ENCODE measurements at places on chromosomes 16 and 17. TPM values are rescaled to one million over a fixed set of nuclear protein-coding genes. Genes with fewer than 3 reads are reported as not detected.

TPSD1 gene
- total RNA-seq: not detected

DNA sequence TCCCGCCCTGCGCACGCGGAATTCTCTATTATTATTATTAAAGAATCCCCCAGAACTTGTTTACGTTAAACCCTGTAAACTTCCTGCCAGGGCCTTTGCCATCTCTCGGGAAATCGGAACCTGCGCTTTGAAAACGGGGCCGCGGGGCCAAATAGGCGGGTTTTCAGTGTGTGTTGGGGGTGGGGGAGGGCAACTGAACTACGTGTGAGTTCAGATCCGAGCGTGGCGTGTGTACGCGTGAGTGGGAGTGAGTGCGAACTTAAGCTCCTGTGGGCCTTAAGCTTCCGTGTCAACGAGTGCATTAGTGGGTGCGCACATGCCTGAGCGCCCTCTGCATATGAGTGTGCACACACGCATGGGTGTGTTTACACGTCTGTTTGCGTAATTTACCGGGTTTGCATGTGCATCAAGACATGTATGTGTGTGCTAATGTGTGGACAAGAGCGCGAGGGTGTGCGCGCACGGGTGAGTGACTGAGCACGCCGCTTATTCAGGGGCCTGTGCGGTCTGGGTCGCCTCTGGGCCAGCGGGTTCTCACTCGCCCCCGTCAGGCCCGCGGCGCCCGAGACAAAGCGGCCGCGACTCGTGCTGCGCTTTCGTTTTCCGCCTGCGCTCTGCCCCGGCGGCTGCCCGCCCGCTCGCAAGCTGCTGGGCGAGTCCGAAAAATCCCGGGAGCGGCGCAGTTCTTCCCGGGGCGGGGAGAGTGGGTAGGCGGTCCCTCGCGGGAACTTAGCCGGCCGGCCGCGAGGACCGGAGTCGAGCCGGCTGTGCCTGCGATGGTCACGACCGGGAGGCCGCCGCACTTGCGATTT, 1.2 kb upstream of the FOXF1 start:
- no peak for DNase-seq

DNA sequence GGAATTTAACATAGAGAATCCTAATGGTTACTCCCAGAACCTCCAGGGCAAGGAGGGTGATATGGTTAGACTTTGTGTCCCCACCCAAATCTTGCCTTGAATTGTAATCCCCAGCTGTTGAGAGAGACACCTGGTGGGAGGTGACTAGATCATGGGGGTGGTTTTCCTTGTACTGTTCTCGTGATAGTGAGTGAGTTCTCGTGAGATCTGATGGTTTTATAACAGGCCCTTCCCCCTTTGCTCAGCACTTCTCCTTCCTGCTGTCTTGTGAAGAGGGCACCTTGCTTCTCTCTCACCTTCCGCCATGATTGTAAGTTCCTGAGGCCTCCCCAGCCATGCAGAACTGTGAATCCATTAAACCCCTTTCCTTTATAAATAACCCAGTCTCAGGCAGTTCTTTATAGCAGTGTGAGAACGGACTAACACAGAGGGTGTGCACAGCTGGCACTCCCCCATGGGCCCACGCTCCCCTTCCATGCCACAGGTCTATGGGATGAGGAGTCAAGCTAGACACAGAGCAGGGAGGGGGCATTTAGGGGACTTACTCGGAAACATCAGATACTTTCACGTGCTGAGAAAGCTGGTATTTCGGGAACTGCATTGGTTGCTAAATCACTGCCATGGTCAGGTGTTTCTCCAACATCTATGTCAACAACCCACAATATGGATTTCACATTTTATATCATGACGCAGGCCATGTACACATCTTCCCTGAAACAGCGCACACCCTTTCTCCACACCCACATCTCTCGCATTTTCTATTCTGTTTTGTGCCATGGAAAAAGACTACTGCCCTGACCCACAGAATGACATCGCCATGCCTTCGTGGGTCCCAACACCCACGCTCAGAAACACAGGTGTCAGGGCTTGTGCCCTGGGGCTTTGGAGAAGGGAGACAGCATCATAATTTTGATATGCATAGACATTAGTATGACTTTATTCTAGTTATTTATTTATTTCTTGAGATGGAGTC, 199.1 kb upstream of the GSE1 start:
- DNase-seq: peak; percentile 38

- DNase-seq: no peak
Observed at GRCh38 chr17:55384643-55385232, 36.9 kb downstream of the MMD start.

GRCh38 chr17:58083491-58084316, 485 bp downstream of the DYNLL2 start:
- peak; percentile 58 for DNase-seq

PRSS33 gene
- total RNA-seq: not detected

GRCh38 chr17:1110541-1110861, 69.3 kb downstream of the ABR start:
- DNase-seq: no peak

OMG gene
- total RNA-seq: not detected

- DNase-seq: no peak
Observed at GRCh38 chr17:69461951-69462369, 47.5 kb downstream of the MAP2K6 start.

- no peak for DNase-seq
Observed at GRCh38 chr17:82970067-82970466, 109.3 kb upstream of the METRNL start.

KRT25 gene
- not detected for total RNA-seq

- DNase-seq: no peak
Observed at GRCh38 chr16:11248133-11248532, 7.9 kb downstream of the SOCS1 start.

- DNase-seq: no peak
Observed at GRCh38 chr16:52488837-52489289, 58.1 kb downstream of the TOX3 start.

CHST5 gene
- total RNA-seq: 0.10 TPM

DNA sequence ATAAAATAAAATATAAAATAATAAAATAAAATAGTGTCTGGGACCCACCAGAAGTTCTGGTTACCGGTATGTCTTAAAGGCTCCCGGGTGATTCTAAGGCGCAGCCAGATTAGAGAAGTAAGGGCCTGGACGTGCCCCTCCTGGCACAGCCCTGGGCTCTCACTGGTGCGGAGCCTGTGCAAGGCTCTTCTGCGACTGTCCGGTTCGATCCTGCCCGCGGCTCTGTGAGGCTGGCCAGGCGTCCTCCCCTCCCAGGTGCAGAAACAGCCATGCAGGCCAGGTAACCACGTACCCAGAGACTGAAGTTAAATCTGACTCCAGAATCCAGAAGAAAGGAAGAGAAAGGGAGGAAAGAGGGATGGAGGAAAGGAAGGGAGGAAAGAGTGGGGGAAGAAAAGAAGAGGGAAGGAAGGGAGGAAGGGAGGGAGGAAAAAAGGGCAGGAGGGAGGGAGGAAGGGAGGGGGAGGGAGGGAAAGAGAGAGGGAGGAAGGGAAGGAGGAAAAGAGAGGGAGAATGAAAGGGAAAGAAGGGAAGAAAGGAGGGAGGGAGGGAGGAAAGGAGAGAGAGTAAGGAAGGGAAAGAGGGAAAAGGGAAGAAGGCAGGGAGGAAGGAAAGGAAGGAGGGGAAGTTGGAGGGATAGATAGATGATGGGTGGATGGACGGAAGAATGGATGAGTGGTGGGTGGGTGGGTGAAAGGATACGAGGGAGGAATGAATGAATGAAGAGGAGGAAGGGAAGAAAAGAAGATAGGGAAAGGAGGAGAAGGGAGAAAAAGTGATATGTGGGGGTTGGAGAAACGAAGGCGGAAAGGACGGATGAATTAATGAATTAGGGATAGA, 42.3 kb downstream of the C16orf82 start:
- no peak for DNase-seq

TMC7 gene
- total RNA-seq: not detected

GRCh38 chr16:8239443-8239842, 350.9 kb downstream of the TMEM114 start:
- DNase-seq: no peak

DNA sequence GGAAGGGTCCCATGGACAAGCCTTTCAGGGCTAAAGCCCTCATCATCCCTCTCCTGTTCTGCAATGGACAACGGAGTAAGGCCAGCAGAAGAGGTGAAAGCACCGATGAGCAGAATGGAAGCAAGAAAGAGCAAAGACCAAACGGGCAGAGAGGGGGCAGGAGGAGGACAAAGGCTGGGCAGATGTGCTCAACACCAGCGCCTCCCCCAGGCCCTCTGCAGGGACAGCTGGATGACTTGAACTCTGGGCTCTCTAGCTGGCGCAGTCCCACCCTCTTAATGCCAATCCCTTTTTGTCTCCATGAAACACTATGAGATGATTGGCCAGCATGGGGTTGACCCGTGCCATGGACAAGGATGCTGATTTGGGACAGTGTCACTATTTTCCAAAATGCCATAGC, 22.0 kb downstream of the ACLY start:
- no peak for DNase-seq

GRCh38 chr16:67245186-67245585, 2.1 kb downstream of the FHOD1 start:
- DNase-seq: no peak

DNA sequence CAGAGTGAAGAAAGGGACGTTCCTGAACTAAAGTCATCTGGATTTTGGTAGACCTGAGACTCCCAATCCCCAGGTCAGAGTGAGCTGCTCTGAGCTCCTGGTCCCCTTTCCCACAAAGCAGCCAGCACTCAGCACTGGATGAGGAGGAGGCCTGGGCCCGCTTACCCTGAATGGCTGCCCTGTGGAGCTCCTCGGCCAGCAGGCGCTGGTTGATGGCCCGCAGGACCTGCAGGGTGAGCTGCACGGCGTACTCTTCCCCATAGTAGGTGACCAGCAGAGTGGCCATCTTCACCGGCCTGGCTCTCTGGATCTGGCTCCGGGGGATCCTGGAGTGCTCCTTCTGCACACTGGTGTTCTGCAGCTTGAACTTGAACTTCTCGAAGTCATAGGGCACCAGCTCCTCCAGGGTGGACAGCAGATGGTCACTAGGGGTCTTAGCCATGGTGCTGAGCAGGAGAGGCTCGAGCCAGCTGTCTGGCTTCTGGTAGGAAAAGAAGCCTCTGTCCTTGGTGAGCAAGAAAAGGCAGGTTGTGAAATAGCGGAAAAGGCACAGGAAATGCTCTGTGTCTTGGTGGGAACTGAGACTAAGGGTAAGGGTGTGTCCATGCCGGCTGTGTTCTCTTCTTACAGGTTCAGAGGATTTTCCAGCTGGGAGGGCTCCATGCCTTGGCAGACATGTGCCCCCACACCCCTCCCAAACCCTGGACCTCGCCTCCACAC, at the start of gene MEFV:
TSS of gene MEFV (minus strand) at position 488 of the 720 bp plus-strand sequence. CDS start at position 442, 46 bp downstream.
- DNase-seq: no peak

CCL13 gene
- total RNA-seq: not detected

GRCh38 chr17:46942441-46943217, 19.7 kb downstream of the GOSR2 start:
- DNase-seq: peak; percentile 59

GRCh38 chr16:81900014-81900413, 111.3 kb downstream of the SDR42E1 start:
- DNase-seq: no peak

DNA sequence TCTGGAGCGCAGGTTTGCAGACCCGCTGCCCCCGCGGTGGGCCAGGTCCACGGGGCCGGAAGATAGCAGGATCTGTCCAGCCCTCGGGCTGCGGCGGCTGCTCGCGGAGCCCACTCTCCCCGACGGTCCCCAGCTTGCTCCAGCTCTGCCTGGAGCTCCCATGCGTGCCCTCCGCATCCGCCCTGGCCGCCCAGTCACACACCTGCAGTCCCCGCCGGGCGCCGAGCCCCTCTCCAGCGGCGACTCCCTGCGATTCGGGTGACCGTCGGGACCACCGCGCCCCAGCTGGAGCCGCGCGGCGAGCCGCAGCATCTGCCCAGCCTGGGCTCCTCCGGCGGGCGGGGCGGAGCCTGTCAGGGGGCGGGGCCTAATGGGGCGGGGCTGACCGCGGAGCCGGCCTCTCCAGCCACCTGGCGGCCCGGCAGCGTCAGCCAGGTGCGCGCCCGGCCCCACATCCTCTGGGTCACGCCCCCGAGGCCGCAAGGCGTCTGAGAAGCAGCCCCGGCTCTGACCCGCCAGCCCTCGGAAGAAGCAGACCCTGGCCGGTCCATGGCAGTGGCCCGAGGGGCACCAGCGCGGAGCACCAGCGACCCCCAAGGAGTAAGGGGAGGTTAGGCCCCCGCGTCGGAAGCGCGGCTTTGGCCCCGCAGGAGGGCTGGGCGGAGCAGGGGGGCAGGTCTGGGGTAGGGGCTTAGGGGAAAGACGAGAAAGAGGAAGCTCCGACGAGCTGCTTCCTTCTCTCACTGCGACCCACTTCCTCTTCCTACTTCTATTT, at the start of gene PIK3R5:
TSS of gene PIK3R5 (minus strand) at position 314 of the 775 bp plus-strand sequence. CDS start 54,213 bp downstream, outside the sequence.
- peak; percentile 75 for DNase-seq

- DNase-seq: no peak
Observed at GRCh38 chr17:77472468-77473310, 331.9 kb downstream of the SEC14L1 start.

- no peak for DNase-seq
Observed at GRCh38 chr16:12096828-12097522, 120.4 kb downstream of the SNX29 start.

DNA sequence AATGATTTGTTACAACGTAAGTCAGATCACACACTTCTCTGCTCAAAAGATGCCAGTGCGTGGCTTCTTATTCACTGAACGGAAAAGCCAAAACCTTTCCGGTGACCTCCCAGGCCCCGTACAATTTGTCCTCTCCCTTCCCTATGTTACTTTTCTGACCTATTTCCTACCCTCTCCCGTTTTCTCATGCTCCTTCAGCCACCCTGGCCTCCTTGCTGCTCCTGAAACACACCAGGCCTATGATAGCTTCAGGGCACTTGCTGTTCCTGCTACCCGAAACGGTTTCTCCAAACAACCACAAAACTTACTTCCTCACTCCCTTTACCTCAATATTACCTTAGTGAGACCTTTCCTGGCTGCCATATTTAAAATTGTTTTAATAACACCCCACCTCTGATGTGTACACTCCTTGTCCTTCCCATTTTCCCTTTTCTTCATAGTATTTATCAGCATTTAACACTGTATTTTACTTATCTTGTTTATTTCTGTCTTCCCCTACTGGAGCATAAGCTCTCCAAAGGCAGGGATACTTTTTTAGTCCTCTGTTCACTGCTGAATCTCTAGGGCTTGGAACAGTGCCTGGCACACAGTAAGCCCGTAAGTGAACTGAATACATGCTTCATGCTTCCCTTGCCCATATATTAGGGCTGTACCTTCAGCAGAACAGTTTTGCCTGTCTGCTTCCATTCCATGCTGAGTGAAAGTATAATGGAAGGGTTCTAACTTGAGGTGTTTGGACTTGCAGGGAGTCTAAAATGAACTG, 10.9 kb upstream of the ARL2BP start:
- no peak for DNase-seq

GRCh38 chr16:75227361-75228142, 8.8 kb downstream of the CTRB1 start:
- DNase-seq: no peak

- no peak for DNase-seq
Observed at GRCh38 chr17:82655523-82655922, 7.3 kb upstream of the WDR45B start.

DNA sequence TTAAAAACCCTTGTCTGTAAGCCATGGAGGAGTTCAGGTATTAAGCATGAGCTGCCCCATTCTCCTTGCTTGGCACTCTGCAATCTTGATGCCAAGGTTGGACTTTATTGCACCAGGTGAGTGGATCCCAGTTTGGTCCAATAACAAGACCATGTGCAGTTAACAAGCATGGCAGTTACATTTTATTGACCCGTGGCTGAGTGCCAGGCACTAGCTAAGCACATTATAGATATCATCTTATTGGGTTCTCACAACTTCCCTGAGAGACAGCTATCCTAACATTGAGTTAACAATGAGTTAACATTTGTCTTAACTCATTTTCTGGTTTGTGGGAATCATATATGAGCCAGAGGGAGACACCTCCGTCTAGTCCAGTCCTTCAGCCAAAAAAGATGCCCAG, 21.8 kb downstream of the LYRM9 start:
- no peak for DNase-seq

TOP2A gene
- total RNA-seq: 283 TPM

GRCh38 chr16:83443972-83444371, 363.8 kb upstream of the HSBP1 start:
- DNase-seq: no peak
